ENCODE measurements at places on chromosomes 11 and 22. TPM values are rescaled to one million over a fixed set of nuclear protein-coding genes. Genes with fewer than 3 reads are reported as not detected.

GRCh38 chr11:65476632-65477148 lies 22.2 kb upstream of the MALAT1 start:
- DNase-seq = peak; percentile 54

GRCh38 chr11:113475160-113475761 lies at the start of gene DRD2:
Gene DRD2 (minus strand): TSS chr11:113475398. CDS start chr11:113424651, 50,747 bp downstream.
- no peak for DNase-seq

- DNase-seq = no peak
Observed at GRCh38 chr11:26229981-26230380, 101.9 kb upstream of the ANO3 start.

DNA sequence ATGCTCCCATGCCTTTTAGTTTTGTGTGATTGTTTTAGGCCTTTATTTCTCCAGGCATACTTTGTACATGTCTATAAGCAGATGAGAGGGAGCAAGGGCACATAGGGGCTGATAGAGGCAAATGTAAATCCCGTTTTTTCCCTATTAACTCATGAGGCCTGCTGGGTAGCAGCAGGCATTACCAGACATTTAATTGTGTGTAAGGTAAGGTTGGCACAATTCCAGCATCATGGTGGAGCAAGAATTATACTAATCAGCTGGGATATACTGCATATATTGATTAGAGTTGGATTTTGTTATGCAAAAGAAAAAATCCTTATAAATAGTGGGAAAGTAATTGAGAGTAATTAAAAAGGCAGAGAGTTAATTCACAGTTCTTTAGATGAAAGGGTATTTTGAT lies 12.2 kb downstream of the FAT3 start:
- DNase-seq = no peak

DNA sequence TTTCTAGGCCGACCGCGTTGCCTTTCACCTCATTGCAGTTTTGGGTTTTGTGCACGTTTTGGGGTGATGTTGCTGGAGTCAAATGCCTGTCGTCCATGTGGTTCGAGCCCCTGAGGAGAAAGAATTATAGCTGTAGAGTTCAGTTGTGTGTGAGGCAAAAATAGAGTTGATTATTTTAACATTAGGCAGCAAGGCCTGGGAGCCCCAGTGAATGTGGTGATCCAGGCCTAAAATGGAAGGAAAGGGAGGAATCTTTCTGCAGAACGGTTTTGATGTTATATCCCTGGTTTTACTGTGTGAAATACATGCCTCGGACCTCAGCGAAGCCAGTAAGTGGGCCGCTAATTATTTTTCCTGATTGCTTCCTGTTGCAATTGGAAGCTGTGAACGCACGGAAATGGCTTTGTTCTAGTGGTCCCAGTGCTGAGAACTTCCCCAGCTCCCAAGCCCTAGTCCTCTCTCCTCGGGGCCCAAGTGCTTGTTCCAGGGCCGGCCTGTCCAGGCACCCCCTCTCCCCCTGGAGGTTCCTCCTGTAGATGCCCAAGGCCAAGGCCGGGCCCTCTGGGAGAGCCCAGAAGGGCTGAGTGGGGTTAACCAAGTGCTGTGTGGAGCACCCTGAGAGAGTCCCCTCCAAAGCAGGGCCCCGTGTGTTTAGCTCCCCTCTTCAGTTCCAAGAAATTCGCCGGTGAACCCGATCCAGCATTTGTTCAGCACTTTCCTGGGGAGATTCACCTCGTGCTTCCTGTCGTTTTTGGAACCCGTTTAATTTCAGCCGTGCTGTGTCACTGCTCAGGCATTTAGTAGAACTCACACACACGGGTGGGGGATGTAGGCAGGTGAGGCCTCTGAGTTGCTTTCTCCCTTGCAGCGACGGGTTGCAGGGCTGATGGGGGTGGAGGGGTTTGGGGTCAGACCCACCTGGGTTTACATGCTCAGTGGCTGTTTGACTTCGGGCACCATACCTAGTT lies 2.1 kb downstream of the LRP5 start:
- DNase-seq = no peak

- DNase-seq = no peak
Observed at GRCh38 chr11:2328021-2328420, 26.2 kb downstream of the TSPAN32 start.

- DNase-seq = no peak
Observed at GRCh38 chr11:11252403-11252802, 100.6 kb downstream of the CSNK2A3 start.

- DNase-seq = no peak
Observed at GRCh38 chr11:107651672-107652071, 60.2 kb downstream of the SLN start.

GRCh38 chr11:107924306-107924705 lies 3.9 kb upstream of the RAB39A start:
- no peak for DNase-seq

- DNase-seq = no peak
Observed at GRCh38 chr11:65152122-65152521, 17.8 kb upstream of the SYVN1 start.

GRCh38 chr11:68053981-68054812 lies 15.4 kb downstream of the TCIRG1 start:
- peak; percentile 54 for DNase-seq

DNA sequence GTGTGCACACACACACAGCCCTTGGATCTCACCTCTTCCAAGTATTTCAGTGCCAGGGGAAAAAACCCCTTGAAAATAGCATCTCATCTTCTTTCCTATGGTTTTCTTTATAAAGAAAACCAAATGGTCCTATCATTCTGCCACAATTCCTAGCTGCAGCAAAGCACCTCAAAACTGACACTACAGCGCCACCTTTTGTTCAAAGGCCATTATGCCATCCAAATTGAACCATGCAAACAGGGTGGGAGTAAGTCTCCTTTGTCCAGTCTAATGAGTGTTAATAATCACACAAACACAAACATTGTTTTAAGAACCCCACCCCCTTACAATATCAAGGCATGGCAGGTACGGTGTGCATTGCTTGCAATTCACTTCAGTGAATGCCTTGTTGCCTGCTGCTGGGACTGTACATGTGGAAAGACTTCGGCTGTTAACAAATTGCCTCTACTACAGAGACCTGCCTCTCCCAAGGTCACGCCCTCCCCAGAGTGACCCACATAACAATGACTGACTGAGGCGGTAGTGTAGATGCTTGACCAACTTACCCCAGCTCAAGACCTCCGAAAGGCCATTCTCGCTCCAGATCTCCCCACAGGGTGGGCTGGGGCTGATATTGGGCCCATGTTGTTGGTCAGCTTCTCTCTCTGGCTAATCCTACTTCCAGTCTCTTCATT lies 31.7 kb downstream of the FAM181B start:
- no peak for DNase-seq

GRCh38 chr22:42544686-42545085 lies 9.1 kb upstream of the SERHL2 start:
- no peak for DNase-seq

- peak; percentile 44 for DNase-seq
Observed at GRCh38 chr11:69957849-69958248, 120.3 kb upstream of the ANO1 start.

- DNase-seq = no peak
Observed at GRCh38 chr11:1443737-1444136, 42.8 kb downstream of the MOB2 start.

GRCh38 chr22:47600281-47600680 lies 837.8 kb downstream of the TBC1D22A start:
- DNase-seq = no peak

DNA sequence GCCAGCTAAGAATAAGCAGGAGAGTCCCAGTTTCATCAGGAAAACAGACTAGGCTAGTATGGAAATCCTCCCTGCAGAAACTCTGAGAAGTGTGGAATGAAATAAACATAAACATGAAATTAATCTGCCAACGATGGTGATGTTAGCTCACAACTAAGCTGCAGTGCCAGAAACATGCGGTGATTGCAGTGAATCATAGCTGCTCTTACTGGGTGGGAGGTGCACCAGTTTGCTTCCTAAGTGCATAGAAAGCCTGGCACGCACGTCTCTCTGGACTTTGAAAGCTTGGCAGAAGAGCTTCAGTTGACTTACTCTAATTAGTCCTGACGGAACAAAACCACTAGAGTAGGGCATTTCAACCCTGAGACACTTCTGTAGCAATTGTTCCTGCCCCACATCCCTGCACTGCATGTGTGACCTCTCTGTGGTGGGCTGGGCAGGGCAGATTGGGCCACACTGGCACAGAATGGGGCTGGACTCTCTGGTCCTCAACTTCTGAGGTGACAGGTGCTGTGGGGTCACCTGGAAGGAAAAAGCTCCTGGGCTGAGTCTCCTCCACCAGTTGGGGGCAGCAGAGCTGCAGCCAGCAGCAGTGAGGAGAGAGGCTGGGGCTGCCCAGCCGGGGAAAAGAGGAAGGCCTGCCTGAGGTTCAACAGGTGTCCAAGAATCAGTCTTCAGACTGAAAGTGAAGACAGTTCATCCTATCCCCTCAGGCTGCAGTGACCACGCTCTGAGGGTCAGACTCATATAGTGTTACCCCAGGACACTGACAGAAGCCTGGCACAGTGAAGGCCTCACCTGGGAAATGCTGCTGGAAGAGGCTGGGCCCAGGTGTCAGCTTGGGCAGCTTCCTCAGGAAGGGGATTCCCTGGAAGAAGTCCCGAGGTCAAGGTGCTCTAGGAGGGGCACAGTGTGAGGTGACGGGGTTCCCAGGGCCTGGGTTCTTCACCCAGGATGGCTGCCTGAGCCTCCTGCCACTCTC lies 40.5 kb downstream of the GGTLC2 start:
- no peak for DNase-seq

DNA sequence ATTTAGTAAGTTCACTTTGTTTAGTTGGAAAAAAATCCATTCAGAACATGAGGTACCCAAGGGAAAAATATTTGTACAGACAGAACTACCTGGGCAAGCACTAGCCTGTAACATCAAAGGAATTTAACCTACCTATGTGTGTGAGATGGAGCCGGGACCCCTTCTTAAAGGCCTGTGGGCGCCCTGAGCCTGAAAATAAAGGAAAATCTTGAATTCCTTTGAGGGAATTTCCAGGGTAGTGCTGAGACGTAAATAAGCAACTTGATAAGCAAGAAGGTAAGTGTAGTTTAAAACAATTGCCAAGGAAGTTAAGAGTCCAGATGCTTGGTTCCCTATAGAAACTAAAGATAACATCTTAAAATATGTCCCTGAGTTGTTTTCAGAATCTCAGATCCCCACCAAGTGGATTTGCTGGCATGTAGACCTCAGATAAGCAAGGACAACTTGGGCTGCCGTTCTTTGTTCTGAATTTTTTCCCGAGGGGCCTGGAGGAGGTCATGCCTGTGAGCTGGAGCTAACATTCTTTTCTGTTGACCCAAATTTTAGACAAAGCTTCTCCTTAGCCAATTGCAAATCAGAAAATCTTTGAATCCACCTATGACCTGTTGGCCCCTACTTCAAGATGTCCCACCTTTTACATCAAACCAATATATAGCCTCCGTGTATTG lies 31.0 kb downstream of the MED17 start:
- DNase-seq = no peak

DNA sequence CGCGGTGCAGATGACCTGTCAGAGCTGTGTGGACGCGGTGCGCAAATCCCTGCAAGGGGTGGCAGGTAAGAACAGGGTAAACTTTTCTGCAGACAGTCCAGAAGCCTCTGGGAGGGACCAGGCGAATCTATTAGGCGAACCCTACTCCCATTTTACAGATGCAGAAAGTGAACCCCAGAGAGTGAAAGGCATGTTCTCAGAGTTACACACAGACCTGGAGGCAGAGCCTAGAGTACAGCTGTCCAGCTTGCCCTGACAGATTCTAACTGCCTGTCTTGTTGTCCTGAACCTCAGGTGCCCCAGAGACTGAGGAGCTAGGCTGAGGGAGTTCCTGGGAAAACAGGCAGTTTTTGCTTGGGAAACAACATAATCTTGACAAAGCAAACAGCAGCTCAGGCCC lies 665 bp downstream of the CCS start:
- DNase-seq = no peak

DNA sequence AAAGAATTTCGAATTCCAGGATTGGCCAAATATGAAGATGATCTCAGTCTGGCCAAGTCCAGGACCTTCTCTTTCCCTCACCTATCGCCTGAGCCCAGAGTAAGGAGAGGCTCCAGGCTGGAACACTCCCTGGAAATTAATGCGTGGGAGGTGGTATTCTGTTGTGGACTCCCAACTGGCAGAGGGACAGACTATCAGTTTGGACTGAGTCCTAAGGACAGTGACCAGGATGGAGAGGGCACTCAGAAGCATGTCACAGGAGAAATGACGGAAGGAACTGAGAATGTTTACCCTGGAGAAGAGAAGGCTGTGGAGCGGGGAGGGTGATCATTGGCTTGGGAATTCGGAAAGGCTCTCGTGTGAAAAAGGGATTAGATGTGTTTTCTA lies 84.4 kb downstream of the RPL27A start:
- no peak for DNase-seq

DNA sequence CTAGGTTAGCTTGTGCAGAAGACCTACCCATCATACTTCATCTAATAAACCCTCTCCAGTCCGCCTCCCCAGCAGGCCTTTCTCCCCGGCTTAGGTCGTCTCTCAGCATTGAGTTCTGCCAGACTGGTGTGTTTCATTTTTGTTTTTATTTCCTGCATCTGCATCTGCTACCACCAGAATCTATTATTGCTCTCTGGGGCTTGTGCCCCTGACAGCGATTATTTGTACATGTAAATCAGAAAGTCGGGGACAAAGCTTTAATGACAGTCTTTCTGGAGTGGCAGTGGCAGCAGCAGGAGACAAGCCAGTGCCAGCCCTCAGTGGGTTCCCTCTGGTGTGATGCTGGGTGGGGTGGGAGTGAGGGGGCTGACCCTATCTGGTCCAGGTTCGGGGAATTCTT lies 127.5 kb downstream of the PKNOX2 start:
- no peak for DNase-seq

- no peak for DNase-seq
Observed at GRCh38 chr11:72085621-72086351, 5.1 kb downstream of the LRRC51 start.

GRCh38 chr22:29707010-29707409 lies 12.8 kb upstream of the CABP7 start:
- no peak for DNase-seq

Gene DKK3
- total RNA-seq = 138 TPM

Gene PNPLA3
- total RNA-seq = not detected

Gene MS4A3
- total RNA-seq = not detected

Gene OVOL1
- total RNA-seq = not detected

Gene OR5I1
- not detected for total RNA-seq

Gene COA4
- 36.3 TPM for total RNA-seq

Gene MYO7A
- 12.2 TPM for total RNA-seq

Gene OR52A1
- total RNA-seq = not detected

Gene PARVG
- total RNA-seq = 9.8 TPM

Gene SYNGR1
- total RNA-seq = 15.2 TPM

Gene OR8K1
- total RNA-seq = not detected

Gene CD3E
- 1.3 TPM for total RNA-seq

Gene SPDYC
- not detected for total RNA-seq

Gene HTR3A
- not detected for total RNA-seq

Gene CCDC15
- 1.6 TPM for total RNA-seq

Gene MMP27
- 0.32 TPM for total RNA-seq

All from posterior vena cava (tissue), 2 donors.